ENCODE measurements at places on chromosomes 3 and 15.

GRCh38 chr3:52857864-52858263 is 23.0 kb upstream of the MUSTN1 start:
- DNase-seq, result no peak

GRCh38 chr15:56523521-56523920 is 58.6 kb upstream of the MNS1 start:
- no peak for DNase-seq

- no peak for DNase-seq
Observed at GRCh38 chr3:59262076-59262498, 212.3 kb upstream of the CFAP20DC start.

GRCh38 chr3:71271596-71271995 is 311.9 kb downstream of the FOXP1 start:
- no peak for DNase-seq

GRCh38 chr3:72481542-72481941 is 366.7 kb downstream of the SHQ1 start:
- DNase-seq, result no peak

- DNase-seq, result no peak
Observed at GRCh38 chr3:194332858-194333211, 18.3 kb downstream of the CPN2 start.

DNA sequence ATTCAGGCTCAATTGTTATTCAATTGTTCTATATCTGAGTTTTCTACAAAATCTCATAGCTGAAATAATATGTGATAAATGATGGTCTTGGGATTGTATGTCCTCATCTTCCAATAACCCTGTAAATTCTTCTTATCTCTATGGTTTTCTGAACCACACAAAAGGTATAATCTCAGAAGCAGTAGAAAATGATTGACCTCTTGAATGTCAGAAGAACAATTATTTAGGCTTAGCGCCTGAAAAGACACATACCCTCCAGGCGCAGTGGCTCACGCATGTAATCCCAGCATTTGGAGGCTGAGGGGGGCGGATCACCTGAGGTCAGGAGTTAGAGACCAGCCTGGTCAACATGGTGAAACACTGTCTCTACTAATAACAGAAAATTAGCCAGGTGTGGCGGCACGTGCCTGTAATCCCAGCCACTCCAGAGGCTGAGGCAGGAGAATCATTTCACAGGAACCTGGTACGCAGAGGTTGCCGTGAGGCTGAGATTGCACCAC is 288.0 kb upstream of the TBC1D5 start:
- no peak for DNase-seq

DNA sequence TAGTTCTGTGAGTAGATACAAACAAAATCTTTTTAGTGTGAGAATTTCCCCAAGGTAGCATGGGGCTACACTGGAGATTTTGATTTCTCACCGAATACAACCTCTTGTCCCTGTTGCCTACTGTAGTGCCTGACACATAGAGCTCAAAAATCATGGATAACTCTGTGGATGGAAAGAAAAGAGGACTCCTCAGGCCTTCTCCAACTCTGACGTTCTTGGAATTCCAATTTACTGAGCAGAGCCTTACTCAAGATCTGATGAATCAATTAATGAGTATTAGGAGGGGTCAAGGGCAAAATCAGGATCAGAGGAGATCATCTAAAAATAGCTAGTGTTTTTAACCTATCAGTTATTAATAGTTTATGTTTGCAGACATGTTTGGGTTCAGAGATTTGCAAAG is 46.7 kb upstream of the PYDC2 start:
- DNase-seq, result no peak

GRCh38 chr3:51328206-51328605 is 56.9 kb upstream of the MANF start:
- DNase-seq, result no peak

GRCh38 chr3:147381596-147381995 is 24.7 kb downstream of the ZIC4 start:
- DNase-seq, result no peak

Measured in right kidney (tissue), 9 donors.